Kasumi-1 (cell line): ENCODE measurements at places on chromosomes 11 and 22.

DNA sequence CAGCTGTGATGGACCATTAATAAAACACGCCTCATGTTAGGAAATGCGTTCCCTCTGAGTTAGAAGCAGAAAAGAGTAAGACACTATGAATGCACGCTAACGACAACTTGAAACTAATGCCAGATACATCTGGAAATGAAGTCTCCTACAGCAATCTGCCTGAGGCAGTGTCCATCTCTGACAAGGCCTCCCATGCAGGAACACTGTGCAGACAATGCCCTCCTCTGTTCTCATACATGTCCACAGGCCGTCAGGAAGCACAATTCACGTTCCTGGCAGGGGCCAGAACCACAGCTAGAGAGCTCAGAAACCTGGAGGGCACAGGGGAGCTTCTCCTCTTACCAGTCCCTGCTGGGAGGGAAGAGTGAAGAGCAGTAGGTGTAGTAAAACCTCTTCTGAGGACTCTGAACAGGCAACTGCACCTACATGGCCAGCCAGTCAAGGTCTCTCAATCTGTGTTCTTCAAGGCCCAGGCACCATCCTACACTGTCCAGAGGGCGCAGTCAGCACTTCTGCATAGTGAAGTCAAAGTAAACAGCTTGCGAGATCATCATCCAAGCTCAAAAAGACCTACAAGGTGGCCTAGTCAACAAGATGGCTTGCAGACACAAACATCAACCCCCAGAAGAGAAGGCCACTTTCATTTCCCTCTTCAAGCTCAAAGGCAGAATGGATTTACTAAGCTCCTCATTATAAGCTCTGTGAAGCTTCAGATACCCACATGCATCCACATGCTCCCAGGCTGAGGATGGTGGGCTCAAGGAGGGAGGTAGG is 41.5 kb upstream of the CYP2D6 start:
- no peak for DNase-seq

GRCh38 chr11:44524751-44525201 is 40.7 kb upstream of the CD82 start:
- DNase-seq: peak; percentile 7

DNA sequence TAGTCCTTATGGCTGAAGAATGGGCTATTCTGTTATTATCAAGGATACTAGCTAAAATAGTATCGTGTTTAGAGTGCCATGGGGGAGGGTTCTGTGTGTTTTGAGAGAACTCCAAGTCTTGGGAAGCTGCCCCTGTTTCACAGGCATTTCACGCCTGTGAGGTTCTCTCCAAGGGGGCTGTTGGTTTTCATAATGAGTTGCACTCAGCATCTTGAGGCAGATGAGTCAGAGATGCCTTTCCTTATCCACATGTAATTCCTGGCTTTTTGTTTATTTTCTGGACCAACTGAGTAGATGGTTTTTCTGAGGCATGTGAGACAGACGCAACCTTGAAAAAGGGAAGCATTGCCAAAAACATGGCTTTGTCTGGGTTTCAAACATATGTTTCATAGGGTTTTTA is 203.7 kb downstream of the ARHGAP42 start:
- no peak for DNase-seq

DNA sequence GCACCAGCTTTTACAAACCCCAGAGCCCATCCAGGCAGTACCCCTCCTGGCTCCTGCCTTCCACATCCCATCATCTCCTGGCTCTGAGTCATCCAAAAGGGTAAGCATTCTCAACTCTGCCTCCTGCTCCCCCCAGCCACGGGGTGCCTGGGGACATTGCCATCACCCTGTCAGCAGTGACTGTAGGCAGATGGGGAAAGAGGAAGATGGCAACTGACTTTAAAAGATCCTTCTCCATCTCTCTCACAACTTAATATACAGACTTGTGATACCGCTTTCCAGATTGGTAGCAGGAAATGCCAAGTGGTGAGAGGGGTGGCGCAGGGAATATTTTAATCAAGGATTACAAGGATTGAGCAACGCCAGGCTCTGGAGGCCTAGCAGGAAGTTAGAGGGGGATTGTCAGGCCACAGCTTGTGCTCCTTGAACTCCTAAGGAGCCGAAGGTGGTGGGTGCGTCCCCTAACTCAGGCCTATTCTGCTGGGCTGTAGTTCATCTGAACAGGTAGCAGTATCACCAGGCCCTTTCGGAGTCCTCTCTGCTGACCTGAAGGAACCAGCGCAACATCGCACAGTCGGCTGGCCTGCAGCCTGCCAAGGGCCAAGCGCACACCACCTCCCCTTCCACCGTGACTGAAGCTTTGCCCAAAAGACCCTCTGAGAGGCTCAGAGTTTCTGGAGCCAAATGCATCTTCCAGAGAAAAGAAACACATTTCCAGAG is 83.3 kb downstream of the ZC3H12C start:
- peak; percentile 19 for DNase-seq

GRCh38 chr11:69770540-69770939 is 4.6 kb downstream of the FGF4 start:
- no peak for DNase-seq

DNA sequence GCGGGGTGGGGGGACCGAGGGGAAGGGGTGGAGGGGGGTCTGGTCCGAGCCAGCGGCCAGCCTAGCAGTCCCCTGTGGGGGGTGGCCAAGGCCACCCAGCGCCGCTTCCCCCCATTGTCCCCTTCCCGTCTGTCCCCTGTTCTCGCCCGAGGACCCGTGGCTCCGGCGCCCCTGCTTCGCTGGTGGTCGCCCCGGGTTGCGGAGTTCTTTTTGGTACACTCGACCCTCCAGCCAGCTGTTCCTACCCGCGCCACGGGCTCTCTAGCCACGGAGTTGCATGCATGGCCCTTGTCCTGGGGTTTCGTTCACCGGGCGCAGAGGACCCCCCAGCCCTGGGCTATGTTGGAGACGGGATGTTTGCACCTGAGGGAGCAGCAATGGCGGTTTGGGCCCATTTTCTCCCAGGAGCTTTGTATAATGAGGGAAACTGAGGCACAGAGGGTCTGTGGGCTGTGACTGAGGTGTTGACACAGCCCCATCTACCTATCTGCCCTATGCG is 489 bp downstream of the RNF214 start:
- DNase-seq: peak; percentile 4

- DNase-seq: no peak
Observed at GRCh38 chr11:109960831-109961230, 132.4 kb upstream of the ZC3H12C start.

DNA sequence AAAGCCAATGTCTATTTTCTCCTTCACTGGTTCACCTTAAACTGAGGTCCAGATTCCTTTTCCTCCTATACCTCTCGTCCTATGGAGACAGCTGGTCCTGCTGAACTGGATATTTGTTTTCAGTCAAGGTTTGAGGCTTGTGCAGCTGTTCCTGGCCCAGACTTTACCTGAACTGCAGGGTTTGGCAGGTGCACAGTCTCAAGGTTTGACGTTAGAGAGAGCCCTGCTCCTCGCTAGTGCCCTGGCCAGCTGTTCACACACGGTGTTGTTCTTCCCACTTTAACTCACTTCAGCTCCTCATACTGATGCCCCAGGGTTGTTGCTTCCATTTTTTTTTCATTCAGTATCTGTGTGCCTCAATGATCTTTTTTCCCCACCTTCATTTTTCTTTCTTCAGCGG is 74.0 kb upstream of the TTC12 start:
- DNase-seq: no peak

DNA sequence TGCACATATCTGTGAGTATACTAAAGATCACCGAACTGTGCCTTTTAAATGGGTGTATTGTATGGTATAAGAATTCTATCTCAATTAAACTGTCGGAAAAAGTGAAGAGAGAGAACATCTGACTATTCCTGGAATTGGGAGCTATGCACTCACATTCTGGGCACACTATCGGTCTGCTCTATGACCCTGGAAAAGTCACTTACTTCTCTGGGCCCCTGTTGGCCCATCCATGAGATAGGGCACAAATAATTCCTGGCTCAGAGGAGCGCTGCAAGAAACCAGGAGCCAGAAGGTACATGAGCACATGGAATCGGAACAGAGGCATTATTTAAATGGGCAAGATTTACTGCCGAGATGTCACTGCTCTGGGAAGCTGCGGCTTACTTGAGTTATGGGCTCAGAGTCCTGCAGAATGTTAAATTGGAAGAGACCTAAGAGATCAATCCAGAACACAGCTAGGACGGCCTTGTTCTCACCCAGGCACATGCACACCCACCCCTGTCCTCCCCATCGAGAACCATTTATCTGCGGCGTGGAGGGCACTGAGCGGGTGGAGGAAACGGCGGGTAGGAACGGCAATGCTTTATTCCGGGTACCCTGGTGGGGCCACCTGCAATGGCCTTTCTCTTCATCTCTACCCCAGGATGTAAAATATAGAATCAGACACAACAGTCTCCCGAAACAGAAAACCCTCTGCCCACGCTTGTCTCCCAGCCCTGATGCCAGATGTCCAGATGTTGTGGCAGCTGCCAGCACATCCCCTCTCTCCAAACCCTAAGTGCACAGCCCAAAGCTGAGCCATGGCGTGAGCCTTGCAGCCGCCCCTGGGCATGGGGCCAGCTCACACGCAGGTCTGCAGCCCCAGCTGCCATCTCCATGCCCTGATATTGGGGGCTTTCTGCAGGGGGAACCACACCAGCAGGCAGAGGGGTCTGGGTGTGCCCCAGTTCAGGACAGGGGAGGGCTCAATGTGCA is 142.4 kb downstream of the DSCAML1 start:
- no peak for DNase-seq

GRCh38 chr22:19213442-19214077 is 35.0 kb upstream of the SLC25A1 start:
- DNase-seq: no peak

GRCh38 chr11:67674442-67674871 is at the start of gene ALDH3B2:
Gene ALDH3B2, minus strand, starts transcription at chr11:67674623. Its CDS starts 7,688 bp downstream, at chr11:67666935.
- no peak for DNase-seq
